IMR-90 (cell line): ENCODE measurements at places on chromosomes 11 and 22. TPM values are rescaled to one million over a fixed set of nuclear protein-coding genes. Genes with fewer than 3 reads are reported as not detected.

Gene RBMXL2
- not detected in 2 replicates for total RNA-seq

- DNase-seq: no peak
Measured at GRCh38 chr11:12516387-12517105, 139.2 kb downstream of the PARVA start.

DNA sequence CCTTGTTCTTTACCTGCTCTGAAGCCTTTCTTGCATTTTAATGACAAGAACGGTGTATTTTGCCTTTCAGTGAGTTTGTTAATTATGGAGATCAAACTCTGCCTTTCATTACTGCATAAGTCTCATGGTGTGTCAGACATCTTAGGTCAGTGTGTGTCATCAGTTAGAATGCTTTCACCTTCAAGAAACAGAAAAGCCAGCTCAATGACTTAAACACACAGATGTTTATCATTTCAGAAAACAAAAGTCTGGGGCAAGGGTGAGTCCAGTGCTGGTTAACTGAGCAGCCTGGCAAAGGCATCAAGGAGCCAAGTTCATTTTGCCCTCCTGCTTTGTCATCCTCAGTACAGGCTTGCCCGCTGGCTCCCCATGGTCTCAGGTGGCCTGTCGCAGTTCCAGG, 54.5 kb downstream of the PACS1 start:
- peak; percentile 83 for DNase-seq

Gene OR2AT4
- total RNA-seq: not detected in 2 replicates

GRCh38 chr22:26442086-26442756, 13.2 kb downstream of the ASPHD2 start:
- no peak for DNase-seq

GRCh38 chr22:46542011-46542985, 4.9 kb upstream of the CELSR1 start:
- DNase-seq: peak; percentile 50

GRCh38 chr11:27183672-27184457, 143.2 kb downstream of the BBOX1 start:
- DNase-seq: peak; percentile 72

Gene OR6A2
- 0.56 and 0.72 TPM in 2 replicates for total RNA-seq

Gene P2RY2
- not detected in 2 replicates for total RNA-seq

Gene SOX6
- 7.7 and 12.5 TPM in 2 replicates for total RNA-seq

DNA sequence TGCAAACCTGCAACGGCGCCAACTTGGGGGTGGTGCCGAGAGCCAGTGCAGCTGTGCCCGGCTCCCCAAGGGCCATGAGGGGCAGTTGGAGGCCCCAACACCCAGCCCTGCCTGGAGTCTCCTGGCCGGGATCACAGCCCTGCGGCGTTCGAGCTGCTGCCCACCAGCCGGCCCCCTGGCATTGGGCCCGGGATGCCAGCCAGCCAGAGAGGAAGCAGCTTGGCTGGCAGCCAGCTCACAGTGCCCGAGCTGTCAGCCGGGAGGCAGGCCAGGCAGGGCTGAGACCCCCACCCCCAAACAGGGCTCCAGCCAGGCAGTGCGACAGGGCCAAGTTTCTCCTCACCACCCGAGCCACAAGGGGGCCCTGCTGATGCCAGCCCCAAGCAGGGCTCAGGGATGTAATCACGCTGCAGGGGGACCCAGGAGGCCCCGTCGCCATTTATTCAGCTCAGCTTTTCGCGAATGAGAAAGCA, 26.0 kb upstream of the TCF20 start:
- no peak for DNase-seq

GRCh38 chr22:48357196-48357595, 1470.5 kb downstream of the BRD1 start:
- no peak for DNase-seq

DNA sequence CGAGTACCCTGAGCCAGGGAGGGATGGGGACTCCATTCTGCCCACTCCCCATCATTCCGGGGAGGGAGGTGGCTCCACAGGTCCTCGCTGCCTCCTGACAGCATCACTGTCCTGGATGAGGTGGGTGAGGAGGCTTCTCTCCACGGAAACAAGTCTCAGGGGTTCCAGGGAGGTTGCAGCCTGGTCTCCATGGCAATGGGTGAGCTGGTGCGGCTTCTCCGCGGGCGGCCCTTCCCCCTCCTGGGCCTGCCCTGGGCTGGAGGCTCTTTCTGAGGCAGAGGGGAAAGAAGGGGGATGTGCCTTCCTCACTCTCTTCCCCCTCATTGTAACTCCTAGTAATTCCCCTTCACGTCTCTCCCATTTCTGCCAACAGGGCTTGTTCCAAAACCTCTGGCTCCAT, 37.1 kb upstream of the PARVG start:
- DNase-seq: no peak

Gene C11orf91
- total RNA-seq: not detected in 2 replicates

GRCh38 chr22:38782402-38783094, 11.4 kb downstream of the DNAL4 start:
- DNase-seq: peak; percentile 38

GRCh38 chr11:95705485-95706124, 84.0 kb downstream of the FAM76B start:
- DNase-seq: peak; percentile 81

Gene SMC1B
- not detected in 2 replicates for total RNA-seq

DNA sequence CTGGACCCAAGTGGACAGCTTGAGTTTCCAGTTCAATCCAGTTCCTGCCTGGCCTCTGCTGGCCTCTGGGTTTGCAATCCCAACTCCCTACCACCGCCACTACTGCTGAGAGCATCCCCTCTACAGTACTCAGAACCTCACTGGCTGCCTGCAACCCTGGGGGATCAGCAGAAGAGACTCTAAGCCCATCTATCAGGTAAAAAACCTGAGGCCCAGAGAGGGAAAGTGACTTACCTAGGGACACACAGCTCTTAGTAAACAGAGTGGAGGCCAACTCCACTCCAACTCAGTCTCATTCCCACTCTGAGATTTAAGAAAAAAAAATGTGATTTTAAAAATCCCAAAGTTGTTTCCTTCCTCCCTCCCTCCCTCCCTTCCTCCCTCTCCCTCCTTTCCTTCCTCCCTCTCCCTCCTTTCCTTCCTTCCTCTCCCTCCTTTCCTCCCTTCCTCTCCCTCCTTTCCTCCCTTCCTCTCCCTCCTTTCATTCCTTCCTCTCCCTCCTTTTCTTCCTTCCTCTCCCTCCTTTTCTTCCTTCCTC, 34.5 kb downstream of the APOL3 start:
- no peak for DNase-seq

Gene MMP11
- total RNA-seq: 1.4 and 2.2 TPM in 2 replicates

Gene OR51B2
- total RNA-seq: not detected in 2 replicates
